Hematopoietic multipotent progenitor cell treated with erythropoietin and hydrocortisone succinate and interleukin-3 and kit ligand, for 8 days (in vitro differentiated cells): ENCODE measurements at places on chromosomes 5 and 9.

DNA sequence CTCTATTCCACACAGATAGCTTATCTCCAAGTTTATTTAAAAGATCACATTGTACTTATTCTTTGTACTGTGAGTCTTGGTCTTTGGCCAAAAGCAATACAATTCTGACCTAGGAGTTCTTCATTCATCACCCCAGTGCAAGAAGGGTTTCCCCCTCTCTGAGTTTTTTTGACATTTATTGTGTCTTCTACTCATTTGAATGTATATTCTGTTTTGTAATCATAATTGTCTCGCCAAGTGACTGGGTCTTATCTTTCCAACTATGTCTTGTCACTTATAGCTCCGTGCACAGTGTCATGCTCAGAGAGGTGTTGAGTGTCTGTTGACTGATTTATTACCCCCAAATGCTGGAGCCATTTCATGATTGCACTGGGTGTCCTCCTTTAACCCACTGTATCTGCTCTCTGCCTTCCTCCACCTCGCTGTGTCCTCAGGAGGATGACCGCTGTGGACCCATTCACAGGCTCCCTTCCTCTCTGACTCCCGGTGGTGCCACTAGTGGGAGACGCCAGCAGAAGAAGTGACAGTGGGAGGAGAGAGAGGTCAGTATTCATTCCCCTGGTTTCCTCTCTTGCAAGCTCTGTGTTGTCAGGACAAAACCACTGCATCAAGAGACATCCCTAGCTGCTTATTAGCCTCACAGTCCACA lies 11.2 kb upstream of the TRIO start:
- no peak for DNase-seq

- no peak for DNase-seq
Measured at GRCh38 chr5:136197462-136198142, 4.6 kb upstream of the SMIM32 start.

DNA sequence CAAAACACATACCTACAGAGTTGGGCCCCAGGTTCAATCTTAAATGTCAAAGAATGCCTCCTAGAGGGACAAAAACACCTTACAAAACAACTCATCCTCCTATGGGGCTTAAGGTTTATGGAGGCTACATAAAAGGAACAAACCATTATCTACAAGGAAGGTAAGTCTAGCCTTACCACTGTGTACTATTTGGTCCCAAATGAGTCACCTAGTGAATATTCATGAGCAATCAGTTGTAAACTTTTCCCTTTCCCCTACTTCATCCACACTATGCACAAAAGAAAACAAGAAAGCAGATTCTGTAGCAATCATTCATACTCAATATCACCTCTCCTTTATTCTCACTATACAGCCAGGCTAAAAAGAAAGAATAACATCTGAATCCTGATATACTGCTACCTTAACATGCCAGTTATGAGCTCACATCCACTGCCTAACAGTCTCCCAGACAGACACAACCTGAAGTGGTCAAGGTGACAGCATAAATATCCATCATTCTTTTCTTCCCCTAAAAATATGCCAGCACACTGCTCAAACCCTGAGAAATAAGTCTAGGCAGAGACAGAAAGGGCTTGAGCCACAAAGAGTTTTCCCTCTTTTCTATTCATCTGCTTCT lies 6.2 kb downstream of the OXCT1 start:
- DNase-seq, result no peak

GRCh38 chr5:144328494-144328893 lies 157.8 kb downstream of the KCTD16 start:
- no peak for DNase-seq

DNA sequence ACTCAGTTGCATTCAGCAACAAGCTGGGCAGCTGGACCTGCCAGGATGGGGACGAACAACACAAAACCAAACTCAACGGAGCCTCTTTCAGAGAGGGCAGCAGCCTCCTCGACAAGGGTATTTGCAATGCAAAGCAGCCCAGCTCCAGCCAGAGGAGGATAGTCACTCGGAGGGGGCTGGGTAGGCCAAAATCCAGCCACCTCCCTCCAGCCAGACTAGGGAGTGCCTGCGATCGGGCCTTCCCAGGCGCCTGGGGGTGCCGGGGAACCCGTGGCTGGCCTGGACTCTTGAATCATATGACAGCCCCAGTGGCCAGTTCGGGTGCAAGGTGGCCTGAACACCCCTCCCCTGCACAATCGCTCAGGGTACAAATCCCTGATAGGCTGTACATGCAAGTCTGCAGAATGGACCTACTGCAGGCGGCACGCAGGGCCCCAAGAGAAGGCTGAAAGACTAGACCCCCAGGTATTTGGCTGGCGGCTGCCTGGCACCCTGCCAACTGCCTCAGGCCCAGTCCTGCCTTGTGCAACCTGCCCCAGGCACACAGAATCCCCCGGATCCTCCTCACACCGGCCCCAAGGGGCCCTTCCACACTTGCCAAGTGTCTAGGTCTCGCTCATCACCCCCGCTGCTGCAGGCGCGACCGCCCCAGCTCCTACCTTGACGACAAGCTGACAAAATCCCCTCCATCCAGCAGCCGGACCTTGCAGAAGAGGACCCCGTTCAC lies 1.3 kb downstream of the EEIG1 start:
- no peak for DNase-seq

DNA sequence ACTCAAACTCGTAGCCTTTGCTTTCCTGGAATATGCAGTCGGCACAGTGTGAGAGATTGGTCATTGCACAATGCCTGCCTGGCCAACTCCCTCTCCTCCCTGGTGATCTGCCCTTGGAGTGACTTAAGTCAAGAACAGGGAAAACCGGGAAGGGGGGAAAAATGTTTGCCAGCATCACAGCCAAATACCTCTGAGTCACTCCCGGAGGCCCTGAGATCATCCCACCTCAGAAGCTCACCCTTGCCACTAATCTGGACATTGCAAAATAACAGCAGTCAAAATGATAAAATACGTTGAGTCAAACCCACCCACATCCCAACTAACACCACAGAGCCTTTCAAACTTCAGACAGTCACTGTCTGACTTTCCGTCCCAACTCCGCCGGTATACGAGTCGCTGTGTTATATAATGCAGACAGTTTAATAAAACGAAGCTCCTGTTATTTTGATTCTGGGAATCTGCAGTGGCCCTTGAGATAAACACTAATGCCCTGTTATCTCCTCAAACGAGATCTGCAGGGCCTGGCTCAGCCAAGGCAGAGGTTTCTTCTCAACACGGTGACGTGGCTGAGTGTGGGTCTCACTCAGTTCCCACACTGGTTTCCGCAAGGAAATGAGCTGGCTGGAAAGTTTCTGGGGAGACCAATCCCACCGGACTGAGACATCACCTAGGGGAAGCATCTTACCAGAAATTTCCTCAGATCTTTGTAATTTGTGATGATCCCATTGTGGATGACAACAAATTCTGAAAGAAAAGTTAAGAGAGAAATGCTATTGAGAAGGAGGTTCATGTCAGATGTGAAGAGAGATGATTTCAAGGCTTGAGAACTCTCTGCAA lies 22.1 kb downstream of the GFPT2 start:
- DNase-seq, result peak; percentile 34

DNA sequence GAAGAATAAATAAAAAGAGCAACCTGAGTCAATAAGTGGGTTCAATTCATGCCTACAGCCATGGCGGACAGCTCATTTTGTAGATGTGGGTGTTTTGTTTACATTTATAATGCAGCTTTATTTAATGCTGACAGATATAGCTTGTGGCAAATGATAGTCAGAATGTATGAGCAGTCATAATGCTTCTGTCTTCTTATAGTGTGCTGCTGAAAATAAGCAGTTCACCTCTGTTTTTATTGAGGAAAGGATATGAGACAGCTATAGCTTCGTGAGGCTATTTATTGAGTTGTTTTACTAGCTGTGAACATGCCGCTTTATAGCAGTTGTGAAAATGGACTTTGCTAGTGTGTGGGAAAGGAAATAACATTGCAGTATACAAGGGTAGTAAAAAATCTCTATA lies 147.4 kb downstream of the PBX3 start:
- no peak for DNase-seq

GRCh38 chr5:179284751-179285631 lies 60.3 kb downstream of the ADAMTS2 start:
- no peak for DNase-seq

- DNase-seq, result no peak
Measured at GRCh38 chr5:54440456-54440893, 15.0 kb upstream of the HSPB3 start.

DNA sequence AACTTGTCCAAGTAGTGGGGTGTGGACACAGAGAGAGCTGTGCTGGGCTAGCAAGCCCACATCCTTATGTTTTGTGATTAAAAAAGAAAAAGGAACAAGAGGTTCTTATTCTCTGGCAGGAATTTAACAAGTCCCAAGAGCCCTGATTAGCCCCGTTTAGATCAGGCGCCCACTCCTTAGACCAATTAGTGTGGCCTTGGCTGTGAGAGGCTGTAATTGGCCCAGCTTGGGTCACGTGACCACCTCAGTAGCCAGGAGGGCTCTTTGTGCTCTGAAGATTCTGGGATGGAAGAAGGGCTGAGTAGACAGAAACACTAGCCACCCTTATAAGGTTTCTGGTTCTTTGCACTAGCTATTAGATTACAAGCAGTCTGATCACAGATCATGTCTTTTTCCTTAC lies 31.1 kb downstream of the GCNT4 start:
- DNase-seq, result no peak

- peak; percentile 52 for DNase-seq
Measured at GRCh38 chr5:39164529-39165402, 54.6 kb downstream of the FYB1 start.

DNA sequence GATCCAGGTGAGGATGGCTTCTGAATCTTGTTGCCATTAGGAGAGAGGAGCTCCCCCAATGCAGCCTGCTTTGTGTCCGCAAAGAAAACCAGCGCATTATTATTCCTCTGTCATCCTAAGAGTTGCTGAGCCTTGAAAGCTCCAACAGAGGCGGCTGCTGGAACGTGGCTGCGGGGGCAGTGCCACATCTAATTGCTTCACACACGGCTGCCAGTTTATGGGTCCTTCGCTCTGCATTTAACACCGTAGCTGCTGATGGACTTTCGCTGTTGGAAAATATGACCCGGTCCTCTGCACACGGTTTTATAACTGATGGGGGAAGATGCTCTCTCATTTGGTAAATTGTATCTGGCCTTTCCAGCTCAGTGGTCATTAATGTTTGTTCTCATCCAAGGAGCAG lies 38.0 kb downstream of the ZNF622 start:
- DNase-seq, result no peak

GRCh38 chr5:36629729-36630128 lies 23.3 kb downstream of the SLC1A3 start:
- DNase-seq, result no peak

- no peak for DNase-seq
Measured at GRCh38 chr5:31577438-31577837, 45.3 kb downstream of the C5orf22 start.

DNA sequence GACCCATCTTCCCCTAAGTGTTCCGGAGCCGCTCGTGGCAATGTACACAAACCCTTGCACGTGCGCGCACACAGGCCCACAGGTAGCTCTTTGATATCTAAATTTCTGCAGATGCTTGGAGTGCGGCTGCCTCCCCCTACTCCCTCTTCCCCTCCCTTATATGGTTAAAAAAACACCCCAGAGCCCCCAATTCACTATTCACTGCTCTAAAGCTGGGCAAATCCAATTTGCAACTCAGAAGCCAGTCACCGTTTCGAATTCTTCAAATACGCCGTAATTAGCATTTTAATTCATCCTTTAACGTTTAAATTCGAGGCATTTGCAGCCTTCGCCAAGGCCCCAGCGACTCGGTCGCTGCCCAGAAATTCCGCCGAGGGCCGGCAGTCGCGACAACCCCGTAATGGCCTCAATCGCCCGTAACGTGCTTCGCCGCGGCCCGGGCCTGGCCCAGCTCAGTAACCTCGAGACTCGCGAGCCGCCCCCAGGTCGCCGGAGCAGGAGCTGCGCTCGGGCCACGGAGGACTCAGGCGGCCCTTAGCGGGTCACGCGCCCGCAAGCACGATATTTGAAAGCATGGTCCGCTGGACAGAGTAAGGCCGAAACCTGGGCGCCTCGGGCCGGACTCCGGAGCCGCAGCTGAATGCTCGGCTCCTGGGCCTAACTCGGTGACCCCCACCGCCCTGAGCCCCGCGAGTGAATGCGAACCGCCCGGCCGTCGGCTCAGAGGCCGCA lies 1.3 kb downstream of the IRX2 start:
- DNase-seq, result no peak

DNA sequence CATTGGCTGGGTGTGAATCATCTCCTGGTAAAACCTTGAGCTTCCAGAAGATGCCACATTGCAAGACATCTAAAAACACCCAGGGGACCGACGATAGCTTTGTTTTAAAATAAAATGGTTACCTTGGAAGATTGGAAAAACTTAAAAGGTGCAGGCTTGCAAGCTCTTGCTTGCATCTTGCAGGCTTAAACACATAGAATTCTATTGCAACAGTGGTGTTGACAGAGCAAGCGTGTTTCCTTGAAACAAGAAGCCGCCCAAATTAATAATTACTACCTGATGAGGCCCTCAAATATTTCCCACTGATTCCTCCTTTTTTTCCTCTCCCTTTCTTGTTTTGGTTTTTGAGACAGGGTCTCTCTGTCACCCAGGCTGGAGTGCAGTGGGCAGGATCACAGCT lies 137.1 kb upstream of the BASP1 start:
- DNase-seq, result no peak

GRCh38 chr9:137759649-137760321 lies 117.8 kb upstream of the CACNA1B start:
- no peak for DNase-seq

GRCh38 chr9:131407717-131408195 lies 13.9 kb downstream of the PRRC2B start:
- DNase-seq, result no peak

DNA sequence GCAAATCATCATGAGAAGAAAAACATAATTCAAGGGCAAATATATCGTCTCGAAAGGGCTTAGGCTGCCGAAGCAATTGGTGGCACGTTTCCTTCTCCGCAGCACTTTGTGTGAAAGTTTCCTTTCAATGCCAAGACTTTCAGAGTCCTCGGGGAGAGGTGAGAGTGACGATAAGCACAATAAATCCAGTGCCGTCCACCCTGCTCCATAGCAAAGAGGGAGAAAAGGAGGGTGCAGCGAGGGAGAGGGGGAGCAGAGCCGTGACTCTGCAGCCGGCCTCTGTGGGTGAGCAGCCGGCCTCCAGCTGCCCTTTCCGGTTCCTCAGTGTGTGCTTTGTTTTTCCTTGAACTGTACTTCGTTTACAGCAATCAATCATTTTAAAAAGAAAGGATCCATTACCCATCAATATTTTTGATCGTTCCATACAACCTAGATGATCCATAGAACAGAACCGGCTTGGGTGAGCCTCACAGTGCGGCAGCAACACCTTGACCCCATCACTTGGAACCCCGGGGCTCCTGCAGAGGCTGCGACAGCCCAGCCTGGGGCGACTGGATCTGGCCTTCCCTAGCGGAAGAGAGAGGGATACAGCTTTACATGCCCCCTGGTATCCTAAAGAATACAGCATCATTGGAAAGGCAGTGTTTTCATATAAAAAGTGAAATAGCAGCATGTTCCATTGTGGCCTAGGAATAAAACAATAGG lies 247.0 kb upstream of the IRX4 start:
- DNase-seq, result no peak

- DNase-seq, result no peak
Measured at GRCh38 chr9:95024097-95024671, 293.3 kb downstream of the FANCC start.
